GM23248 (cell line): ENCODE measurements at places on chromosomes 1 and 21. TPM values are rescaled to one million over a fixed set of nuclear protein-coding genes. Genes with fewer than 3 reads are reported as not detected.

DNA sequence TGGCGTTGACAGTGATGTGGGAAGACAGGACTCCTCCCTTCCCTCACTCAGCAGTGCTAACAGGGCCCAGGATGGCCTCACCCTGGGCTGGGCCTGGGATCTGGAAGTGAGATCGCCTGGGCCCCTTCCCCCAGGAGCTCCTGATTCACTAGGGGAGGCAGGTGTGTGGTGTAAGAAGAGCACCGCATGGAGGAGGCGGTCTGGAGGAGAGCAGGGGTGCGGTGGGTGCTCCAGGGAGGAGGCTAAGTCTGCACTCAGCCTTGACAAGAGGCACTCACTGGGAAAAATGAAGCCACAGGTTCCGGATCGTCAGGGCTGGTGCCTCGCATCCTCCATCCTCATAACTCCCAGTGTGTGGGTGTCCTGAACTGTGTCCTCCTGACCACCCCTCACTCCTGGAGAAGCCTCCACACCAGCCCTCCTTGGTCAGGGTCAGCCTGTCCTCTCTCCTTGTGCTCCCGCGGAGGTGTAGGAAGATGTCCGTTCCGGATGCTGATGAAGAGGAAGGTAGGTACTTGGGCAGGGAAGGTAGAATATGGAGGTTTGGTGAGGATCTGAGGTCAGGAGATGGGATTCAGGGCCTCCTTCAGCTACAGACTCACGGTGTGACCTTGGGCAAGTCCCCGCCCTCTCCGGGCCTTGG, 142.1 kb upstream of the WNT4 start:
- DNase-seq, result no peak
- H3K27me3 ChIP-seq, result no peaks in the 10 kb centered on the region; the same call in 1 of the 2 replicates
- no peaks in the 10 kb centered on the region for H3K36me3 ChIP-seq
- H3K27ac ChIP-seq, result no peak overlapping the region

GRCh38 chr1:22880174-22880601, 92.5 kb downstream of the LACTBL1 start:
- no peaks in the 10 kb centered on the region for H3K27me3 ChIP-seq
- H3K4me1 ChIP-seq, result 0 out of 2 replicates have a peak, but pooled peaks cover 7% of the 10 kb centered on the region
- peak; percentile 56 for DNase-seq
- no peak overlapping the region for H3K27ac ChIP-seq

Gene ZYG11A
- 0.04 TPM in 1 of 2 replicates, not detected in the other for polyA plus RNA-seq

Gene SLFNL1
- polyA plus RNA-seq, result 0.21 TPM in 1 of 2 replicates, not detected in the other

DNA sequence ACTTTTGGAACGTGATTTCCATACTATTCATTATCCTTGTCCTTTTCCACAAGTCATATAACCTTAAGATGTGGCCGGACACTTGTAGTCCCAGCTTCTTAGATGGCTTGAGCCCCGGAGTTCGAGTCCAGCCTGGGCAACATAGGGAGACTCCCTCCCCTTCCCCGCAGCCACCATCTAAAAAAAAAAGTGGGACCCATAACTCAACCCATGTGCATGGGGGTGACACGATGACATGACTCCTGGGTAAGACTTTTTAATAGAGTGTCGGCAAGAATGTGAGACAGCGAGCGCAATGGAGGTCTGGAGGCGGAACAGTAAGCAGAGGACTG, 25.7 kb downstream of the MIA3 start:
- peaks cover 28% of the 10 kb centered on the region for H3K36me3 ChIP-seq
- peak overlapping the region; percentile 98 for H3K4me3 ChIP-seq
- peaks cover 21% of the 10 kb centered on the region for H3K4me1 ChIP-seq

Gene AQP10
- not detected in 2 replicates for polyA plus RNA-seq

DNA sequence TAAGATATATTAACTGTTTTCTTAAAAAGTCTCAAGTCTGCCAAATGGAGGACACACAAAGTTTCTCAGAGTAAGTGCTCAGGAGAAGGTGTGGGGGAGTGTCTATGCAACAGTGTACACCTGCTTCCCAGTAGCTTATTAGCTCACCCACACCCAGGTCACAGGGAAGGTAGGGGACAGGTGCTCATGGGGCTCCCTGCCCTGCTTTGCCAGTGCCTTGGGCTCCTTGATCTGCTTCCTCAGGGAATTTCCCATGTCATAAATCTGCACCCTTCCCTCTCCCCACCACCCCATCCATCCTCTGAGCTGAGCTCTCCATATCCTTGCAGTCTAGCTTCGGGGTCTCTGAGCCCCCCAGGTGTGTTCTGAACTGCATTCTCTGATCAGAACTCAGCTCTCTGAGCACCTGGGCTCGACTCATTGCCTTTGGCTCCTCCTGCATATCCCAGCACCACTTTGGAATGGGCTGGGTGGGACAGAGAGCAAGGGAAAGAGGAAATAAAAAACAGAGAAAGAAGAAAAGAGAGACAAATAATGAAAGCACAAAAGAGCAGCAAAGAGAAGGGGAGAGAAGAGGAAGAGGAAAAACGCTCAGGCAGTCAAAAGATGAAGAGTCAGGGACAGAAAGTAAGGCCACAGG, 87.0 kb upstream of the ATP1B1 start:
- H3K4me3 ChIP-seq, result no peak overlapping the region
- H3K36me3 ChIP-seq, result no peaks in the 10 kb centered on the region
- no peak overlapping the region for H3K27ac ChIP-seq
- DNase-seq, result no peak
- H3K27me3 ChIP-seq, result peaks cover 1% of the 10 kb centered on the region

GRCh38 chr1:79657951-79658658, 651.6 kb upstream of the ADGRL4 start:
- H3K4me3 ChIP-seq, result no peak overlapping the region
- no peaks in the 10 kb centered on the region for H3K36me3 ChIP-seq
- H3K27me3 ChIP-seq, result no peaks in the 10 kb centered on the region
- H3K27ac ChIP-seq, result no peak overlapping the region
- no peaks in the 10 kb centered on the region for H3K4me1 ChIP-seq

- no peaks in the 10 kb centered on the region for H3K36me3 ChIP-seq
- no peaks in the 10 kb centered on the region for H3K27me3 ChIP-seq
- H3K27ac ChIP-seq, result no peak overlapping the region
- H3K4me3 ChIP-seq, result no peak overlapping the region
Observed at GRCh38 chr1:12450756-12451559, 167.1 kb downstream of the DHRS3 start.

Gene CIART
- polyA plus RNA-seq, result 6.7 and 7.0 TPM in 2 replicates

DNA sequence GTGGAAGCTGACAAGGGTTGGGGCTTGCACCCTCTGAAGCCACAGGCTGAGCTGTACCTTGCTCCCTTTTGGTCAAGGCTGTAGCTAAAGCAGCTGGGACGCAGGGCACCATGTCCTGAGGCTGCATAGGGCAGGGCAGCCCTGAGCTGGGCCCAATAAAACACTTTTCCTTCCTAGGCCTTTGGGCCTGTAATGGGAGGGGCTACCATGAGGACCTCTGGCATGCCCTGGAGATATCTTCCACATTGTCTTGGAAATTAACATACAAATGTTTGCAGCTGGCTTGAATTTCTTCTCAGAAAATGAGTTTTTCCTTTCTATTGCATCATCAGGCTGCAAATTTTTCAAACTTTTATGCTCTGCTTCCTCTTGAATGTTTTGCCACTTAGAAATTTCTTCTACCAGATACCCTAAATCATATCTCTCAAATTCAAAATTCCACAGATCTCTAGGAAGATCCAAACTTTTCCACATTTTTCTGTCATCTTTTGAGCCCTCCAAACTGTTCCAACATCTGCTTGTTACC, 32.9 kb upstream of the TTLL7 start:
- H3K4me3 ChIP-seq, result no peak overlapping the region
- H3K27me3 ChIP-seq, result no peaks in the 10 kb centered on the region
- DNase-seq, result no peak
- no peak overlapping the region for H3K27ac ChIP-seq
- H3K36me3 ChIP-seq, result no peaks in the 10 kb centered on the region
- H3K4me1 ChIP-seq, result no peaks in the 10 kb centered on the region

Gene TSTD1
- not detected in 2 replicates for polyA plus RNA-seq

Gene RIMKLA
- 0.03 TPM in 1 of 2 replicates, not detected in the other for polyA plus RNA-seq

DNA sequence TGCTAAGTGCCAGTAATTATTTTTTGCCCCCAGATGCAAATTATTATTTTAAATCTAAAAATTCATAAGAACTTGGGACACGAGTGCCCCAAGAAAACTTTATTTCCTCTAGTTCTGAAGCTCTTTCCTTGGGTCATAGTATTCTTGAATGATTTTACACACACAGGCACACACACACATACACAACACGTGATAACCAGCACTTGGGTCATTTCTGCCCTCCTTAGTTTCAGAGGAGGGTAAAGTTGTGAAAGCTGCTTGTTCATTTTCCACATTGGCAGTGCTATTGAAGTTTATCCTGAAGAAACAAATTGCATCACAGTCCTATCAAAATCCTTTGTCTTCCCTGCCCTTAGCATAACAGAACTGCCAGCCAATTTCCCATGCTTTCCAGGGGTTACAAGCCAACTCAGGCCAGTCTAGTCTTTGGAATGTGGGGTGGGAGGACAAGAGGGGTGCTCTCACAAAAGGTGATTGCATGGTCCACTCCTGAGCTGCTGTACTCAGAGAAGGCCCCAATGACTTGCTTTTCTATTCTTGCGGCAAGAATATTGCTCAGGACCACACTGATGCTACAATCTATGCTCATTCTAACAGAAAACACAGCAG, 98.5 kb upstream of the POGK start:
- no peaks in the 10 kb centered on the region for H3K36me3 ChIP-seq
- no peak overlapping the region for H3K27ac ChIP-seq
- H3K4me1 ChIP-seq, result no peaks in the 10 kb centered on the region
- no peaks in the 10 kb centered on the region for H3K27me3 ChIP-seq

GRCh38 chr1:208500375-208500774, 256.2 kb upstream of the PLXNA2 start:
- DNase-seq, result no peak
- no peak overlapping the region for H3K27ac ChIP-seq
- H3K4me1 ChIP-seq, result no peaks in the 10 kb centered on the region
- H3K36me3 ChIP-seq, result no peaks in the 10 kb centered on the region
- H3K4me3 ChIP-seq, result no peak overlapping the region

Gene XCL2
- not detected in 2 replicates for polyA plus RNA-seq

DNA sequence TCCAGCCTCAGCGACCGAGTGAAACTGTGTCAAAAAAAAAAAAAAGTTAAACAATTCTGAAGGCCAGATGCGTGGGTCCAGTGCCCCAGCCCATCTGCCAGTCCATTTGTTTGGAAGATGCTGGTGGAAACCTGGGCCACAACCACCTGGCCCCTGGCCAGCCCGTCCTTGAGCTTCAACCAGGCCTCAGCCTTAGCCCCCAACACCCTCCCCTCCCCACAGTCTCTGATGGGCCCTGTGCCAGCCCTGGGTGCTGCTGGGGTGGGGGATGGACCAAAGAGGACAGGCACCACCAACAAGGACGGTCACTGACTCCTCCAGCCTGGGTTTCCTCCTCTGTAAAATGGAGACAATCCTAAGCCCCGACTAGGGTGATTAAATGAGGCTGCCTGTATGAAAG, 19.6 kb upstream of the PLEKHG5 start:
- peaks cover 7% of the 10 kb centered on the region; the same call in 1 of the 2 replicates for H3K4me1 ChIP-seq
- no peak for DNase-seq
- no peaks in the 10 kb centered on the region for H3K36me3 ChIP-seq
- H3K27ac ChIP-seq, result no peak overlapping the region
- H3K27me3 ChIP-seq, result no peaks in the 10 kb centered on the region

DNA sequence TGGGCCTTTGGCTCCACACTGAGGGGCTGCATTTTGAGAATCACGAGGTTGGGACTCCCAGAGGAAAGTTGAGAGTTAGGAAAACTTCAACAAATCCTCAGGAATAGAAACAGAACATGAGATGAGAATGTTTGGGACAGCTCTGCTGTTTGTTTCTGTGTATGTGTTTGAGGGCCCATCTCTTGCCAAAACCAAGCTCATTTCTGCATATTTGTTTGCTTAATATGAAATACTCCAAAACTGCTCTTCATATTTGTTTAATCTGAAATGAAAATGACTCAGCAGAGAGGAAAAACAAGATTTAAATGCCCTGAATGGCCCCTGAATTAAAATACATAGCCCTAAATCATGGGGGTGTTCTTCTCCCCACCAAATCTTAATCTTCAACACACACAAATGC, 78.1 kb downstream of the DDR2 start:
- no peaks in the 10 kb centered on the region for H3K27me3 ChIP-seq
- H3K27ac ChIP-seq, result peak overlapping the region; percentile 74
- DNase-seq, result peak; percentile 53
- H3K4me3 ChIP-seq, result peak overlapping the region; percentile 10
- peaks cover 28% of the 10 kb centered on the region; the same call in 1 of the 2 replicates for H3K36me3 ChIP-seq

- H3K4me1 ChIP-seq, result no peaks in the 10 kb centered on the region
- no peak for DNase-seq
- no peak overlapping the region for H3K27ac ChIP-seq
- H3K36me3 ChIP-seq, result no peaks in the 10 kb centered on the region
- H3K27me3 ChIP-seq, result no peaks in the 10 kb centered on the region
- H3K4me3 ChIP-seq, result no peak overlapping the region
Observed at GRCh38 chr1:76031496-76031895, 43.0 kb upstream of the ST6GALNAC3 start.

Gene MCOLN3
- 0.77 and 1.0 TPM in 2 replicates for polyA plus RNA-seq

GRCh38 chr21:41294548-41295231, 21.9 kb upstream of the FAM3B start:
- no peak for DNase-seq
- no peak overlapping the region for H3K27ac ChIP-seq
- peaks cover 27% of the 10 kb centered on the region for H3K27me3 ChIP-seq
- no peaks in the 10 kb centered on the region for H3K4me1 ChIP-seq
- no peaks in the 10 kb centered on the region for H3K36me3 ChIP-seq
- H3K4me3 ChIP-seq, result no peak overlapping the region

Gene CPLANE2
- polyA plus RNA-seq, result 2.6 and 3.5 TPM in 2 replicates
